ENCODE measurements at places on chromosomes 3 and 15.

DNA sequence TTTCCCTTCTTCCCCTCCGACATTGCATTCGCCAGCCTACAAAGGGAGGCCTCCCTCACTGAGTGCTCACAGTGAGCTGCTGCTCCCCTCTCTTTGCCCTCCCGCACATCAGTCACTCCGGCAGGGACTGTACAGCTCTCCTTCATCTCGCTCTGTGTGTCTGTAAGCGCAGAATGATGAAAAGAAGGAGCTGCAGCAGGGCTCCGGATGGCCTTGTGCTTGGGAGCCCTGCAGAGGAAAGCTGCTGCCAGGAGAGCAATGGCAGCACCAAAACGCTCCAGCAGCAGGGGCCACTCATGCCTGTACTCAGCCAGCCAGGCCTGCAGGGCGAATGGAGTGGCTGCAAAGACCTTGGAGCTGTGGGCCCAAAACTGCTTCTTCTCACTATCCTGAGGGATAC is 107.0 kb upstream of the NSMCE3 start:
- DNase-seq = no peak

GRCh38 chr3:139062918-139063317 is 18.2 kb upstream of the PRR23C start:
- no peak for DNase-seq

DNA sequence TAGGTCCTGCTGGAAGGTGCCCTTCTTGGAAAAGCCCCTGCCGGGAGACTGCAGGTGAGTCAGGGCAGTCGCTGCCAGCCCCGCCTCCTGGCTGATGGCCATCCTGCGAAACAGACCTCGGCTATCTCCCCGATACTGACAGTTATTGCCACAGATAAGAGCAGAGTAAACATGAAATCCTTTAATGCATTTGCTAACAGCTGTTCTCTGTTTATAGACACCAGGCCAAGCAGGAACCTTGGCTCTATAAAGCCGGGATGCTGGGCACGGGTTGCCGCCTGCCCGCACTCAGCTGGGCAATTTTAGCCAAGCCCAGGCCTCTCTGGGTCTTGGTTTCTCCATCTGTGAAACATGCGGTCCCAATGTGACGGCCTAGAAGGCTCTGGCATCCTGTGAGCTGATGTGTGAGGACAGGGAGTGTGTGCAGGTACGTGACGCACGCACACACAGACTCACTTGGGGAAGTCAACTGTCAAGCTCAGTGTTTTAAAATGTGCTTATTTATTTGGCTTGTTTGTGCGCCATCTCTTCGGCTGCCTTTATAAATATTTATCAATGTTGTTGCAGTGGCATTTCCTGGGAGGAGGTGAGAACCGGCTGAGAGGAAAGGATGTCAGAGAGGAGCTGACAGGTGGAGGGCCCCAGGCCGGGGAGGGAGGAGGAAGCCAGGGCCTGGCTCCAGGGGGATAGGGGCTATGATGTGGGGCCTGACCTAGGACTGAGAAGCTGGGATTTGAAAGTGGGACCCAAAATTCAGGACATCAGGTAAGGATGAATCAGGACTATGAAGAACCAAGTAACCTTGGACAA is 50.8 kb upstream of the PRR23E start:
- DNase-seq = no peak

DNA sequence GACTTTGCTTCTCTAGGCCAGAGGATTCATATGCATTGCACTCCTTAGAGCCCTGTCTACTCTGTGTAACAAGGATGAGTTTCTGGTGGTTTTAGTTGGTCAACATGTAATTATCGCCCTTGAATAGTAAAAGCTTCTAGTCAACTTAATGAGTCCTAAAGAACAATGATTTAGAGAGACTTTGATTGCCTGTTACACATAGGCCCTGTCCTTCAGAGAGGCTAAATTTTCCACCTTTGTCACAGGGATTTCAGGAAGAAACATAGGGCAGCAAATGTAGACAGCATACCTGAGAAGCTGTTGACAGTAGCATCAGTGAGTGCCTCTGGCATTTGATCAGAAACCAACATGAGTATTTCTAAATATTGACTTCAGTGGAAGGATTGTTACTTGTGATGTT is 7.1 kb downstream of the BTLA start:
- no peak for DNase-seq

GRCh38 chr3:148420242-148420641 is 277.5 kb upstream of the AGTR1 start:
- DNase-seq = no peak

GRCh38 chr3:51692980-51693395 is 13.9 kb upstream of the GRM2 start:
- DNase-seq = no peak

- no peak for DNase-seq
Observed at GRCh38 chr3:79551997-79552396, 215.8 kb downstream of the ROBO1 start.

DNA sequence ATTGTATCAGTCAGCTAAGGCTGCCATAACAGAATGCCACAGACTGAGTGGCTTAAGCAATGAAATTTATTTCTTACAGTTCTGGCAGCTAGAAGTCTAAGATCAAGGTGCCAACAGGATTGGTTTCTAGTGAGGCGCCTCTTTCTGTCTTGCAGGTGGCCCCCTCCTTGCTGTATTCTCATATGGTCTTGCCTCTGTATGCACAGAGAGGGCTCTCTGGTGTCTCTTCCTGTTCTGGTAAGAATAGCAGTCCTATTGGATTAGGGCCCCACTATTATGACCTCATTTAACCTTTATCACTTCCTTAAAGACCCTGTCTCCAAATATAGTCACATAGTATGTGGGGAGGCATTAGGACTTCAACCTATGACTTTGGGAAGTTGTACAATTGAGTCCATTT is 253.9 kb downstream of the EDEM1 start:
- no peak for DNase-seq

- no peak for DNase-seq
Observed at GRCh38 chr3:106635826-106636225, 741.4 kb upstream of the CCDC54 start.

Measured in stimulated activated CD4-positive, alpha-beta T cell treated with anti-CD3 and anti-CD28 coated beads, Interleukin-15, amount 100 ng/mL, for 1 hour (primary cell).